ENCODE measurements at places on chromosomes 3 and 15.

DNA sequence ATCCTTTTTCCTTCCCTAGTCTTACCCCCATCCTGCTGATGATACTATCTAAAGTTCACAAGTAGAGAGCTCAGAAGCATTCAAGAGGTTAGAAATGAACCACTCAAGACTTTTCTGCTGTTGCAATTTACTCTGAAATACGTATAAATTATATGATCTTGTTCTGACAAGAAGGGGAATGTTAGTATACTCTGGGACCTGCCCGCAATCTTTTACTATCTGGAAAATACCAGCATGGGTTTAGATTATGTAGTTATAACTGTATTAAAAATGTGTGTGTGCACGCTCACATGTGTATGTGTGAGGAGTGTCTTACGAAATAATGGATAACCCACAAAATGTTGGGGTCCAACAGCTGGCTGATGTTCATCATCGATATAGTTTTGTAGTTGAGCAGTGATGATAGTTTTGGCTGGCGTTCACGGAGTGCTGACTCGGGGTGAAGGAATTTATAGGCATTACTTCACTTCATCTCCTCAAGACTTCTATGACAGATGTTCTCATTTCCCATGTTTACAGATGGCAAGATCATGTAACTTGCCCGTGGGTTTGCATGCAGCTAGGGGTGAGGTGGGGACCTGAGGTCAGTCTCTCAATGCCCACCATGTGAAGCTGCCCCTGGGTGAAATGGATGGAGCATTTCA is 297.5 kb upstream of the LYSMD4 start:
- DNase-seq: no peak

GRCh38 chr15:75723171-75723846 is 10.7 kb upstream of the CSPG4 start:
- DNase-seq: no peak

DNA sequence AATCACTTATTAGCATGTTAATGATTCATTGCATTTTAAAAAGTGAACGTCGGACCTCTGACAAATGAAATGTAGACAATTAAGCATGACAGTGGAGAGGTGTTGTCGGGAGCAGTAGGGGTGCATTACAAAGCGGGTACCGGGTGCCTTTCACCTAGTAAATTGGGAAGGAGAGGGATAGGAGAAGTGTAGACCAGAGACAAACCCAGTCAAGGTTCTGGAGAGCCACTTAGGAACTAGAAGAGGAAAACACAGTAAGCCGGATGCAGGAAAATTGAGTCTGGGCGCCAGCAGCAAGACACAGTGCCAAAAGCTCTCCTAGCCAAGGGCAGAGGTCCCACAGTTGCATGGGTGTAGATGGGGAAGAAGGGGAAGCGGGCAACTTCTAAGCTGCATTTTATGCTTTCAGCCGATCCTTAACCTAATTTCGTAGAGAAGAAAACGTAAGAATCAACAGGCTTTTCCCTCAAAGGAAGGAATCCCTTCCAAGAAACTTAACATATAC is 3.1 kb upstream of the CERS3 start:
- no peak for DNase-seq

DNA sequence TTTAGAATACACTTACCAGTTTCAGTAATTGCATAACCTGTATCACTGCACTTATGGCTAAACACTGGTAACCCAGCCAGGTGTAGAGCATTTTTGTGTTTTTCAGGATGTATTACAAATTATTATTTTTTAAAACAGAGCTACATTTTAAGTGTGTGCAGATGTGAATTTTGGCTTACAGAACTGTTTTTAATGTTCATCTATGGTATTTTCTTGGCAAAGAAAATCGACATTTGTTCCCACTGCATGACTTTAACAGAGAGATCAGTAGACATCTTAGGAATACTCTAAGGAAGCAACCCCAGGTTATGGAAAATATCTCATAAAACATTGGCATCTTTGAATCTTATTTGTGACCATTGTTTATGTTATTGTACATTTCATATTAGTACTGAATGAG is 73.3 kb downstream of the ATP13A4 start:
- no peak for DNase-seq

- no peak for DNase-seq
Observed at GRCh38 chr15:42108189-42108588, 13.8 kb upstream of the PLA2G4D start.

Data from stimulated activated CD8-positive, alpha-beta memory T cell treated with anti-CD3 and anti-CD28 coated beads, Interleukin-4, amount 100 ng/mL, for 1 hour (primary cell).